Renal pelvis (tissue), 12 donors: ENCODE measurements at places on chromosomes 5 and 9. TPM values are rescaled to one million over a fixed set of nuclear protein-coding genes. Genes with fewer than 3 reads are reported as not detected.

- DNase-seq: peak; percentile 93
Observed at GRCh38 chr5:177554474-177555111, at the start of gene FAM193B. Gene FAM193B (minus strand): TSS chr5:177554563. CDS start chr5:177554458, 105 bp downstream.

- no peak for DNase-seq
Observed at GRCh38 chr5:94976853-94977252, 308.0 kb downstream of the MCTP1 start.

DNA sequence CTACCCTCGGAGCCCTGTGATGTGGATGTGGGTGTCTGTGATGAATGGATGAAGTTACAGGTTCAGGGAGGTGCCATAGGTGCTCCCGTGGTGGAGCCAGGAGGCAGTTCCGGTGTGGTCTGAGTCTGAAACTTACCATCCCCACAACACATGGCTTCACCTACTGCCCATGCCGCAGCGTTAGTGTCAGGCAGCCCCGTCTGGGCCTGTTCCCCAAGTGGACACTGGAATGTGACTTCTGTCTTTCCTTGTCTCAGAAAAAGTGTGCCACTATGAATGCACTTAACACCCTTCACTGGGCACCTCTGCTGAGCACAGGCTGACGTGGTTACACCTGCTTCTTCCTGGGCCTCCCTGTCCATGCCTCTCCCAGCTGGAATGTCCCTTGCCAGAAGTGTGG, 8.6 kb downstream of the ANKRD33B start:
- DNase-seq: no peak

- DNase-seq: no peak
Observed at GRCh38 chr5:97547999-97548738, 365.1 kb upstream of the RIOK2 start.

The TAF1L gene
- polyA plus RNA-seq: 0.09 TPM

The LVRN gene
- polyA plus RNA-seq: 1.2 TPM

The SHISAL2B gene
- polyA plus RNA-seq: not detected
